ENCODE measurements at places on chromosomes 1 and 21. TPM values are rescaled to one million over a fixed set of nuclear protein-coding genes. Genes with fewer than 3 reads are reported as not detected.

GRCh38 chr1:92903765-92904164 is 57.5 kb downstream of the DIPK1A start:
- H3K27me3 ChIP-seq, result no peaks in the 10 kb centered on the region
- no peak for DNase-seq
- no peak overlapping the region for H3K4me3 ChIP-seq
- H3K36me3 ChIP-seq, result peaks cover 21% of the 10 kb centered on the region
- peaks cover 58% of the 10 kb centered on the region for H3K4me1 ChIP-seq
- no peak overlapping the region for H3K27ac ChIP-seq

Gene SYCP1
- not detected for polyA plus RNA-seq

- H3K36me3 ChIP-seq, result no peaks in the 10 kb centered on the region
- no peaks in the 10 kb centered on the region for H3K4me1 ChIP-seq
- DNase-seq, result no peak
- no peak overlapping the region for H3K27ac ChIP-seq
- H3K4me3 ChIP-seq, result no peak overlapping the region
These were observed 164.2 kb upstream of the PTBP2 start for GRCh38 chr1:96557336-96557735.

DNA sequence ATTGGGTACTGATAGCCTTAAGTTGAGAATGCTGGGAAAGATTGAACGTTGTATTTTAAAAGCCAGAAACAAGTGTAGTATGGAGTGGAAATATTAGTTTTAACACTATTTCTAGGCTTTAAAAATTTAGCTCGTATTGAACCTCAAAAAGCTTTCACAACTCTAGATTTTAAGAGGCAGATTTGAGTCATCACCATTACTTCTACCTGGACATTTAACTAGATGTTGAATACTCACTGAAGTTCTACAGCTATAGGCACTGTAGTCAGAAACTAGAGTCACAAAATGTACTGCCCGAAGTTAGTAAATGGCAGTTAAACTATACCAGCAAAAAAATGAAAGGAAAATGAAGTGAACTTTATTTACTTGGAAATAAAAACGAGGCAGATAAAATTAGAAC is 96.5 kb downstream of the NEK7 start:
- H3K27ac ChIP-seq, result no peak overlapping the region
- peaks cover 5% of the 10 kb centered on the region for H3K36me3 ChIP-seq
- H3K27me3 ChIP-seq, result no peaks in the 10 kb centered on the region
- peaks cover 19% of the 10 kb centered on the region for H3K4me1 ChIP-seq

GRCh38 chr1:38063616-38064015 is 17.0 kb upstream of the POU3F1 start:
- H3K27ac ChIP-seq, result peak overlapping the region; percentile 74
- no peak for DNase-seq
- H3K27me3 ChIP-seq, result peaks cover 59% of the 10 kb centered on the region
- H3K4me3 ChIP-seq, result no peak overlapping the region
- H3K4me1 ChIP-seq, result no peaks in the 10 kb centered on the region
